NCI-H1105 treated with DMSO at 0.1 percent for 48 hours (cell line): ENCODE measurements at places on chromosomes 2 and 18.

- DNase-seq = no peak
These were observed 34.3 kb upstream of the BARD1 start for GRCh38 chr2:214843823-214844222.

DNA sequence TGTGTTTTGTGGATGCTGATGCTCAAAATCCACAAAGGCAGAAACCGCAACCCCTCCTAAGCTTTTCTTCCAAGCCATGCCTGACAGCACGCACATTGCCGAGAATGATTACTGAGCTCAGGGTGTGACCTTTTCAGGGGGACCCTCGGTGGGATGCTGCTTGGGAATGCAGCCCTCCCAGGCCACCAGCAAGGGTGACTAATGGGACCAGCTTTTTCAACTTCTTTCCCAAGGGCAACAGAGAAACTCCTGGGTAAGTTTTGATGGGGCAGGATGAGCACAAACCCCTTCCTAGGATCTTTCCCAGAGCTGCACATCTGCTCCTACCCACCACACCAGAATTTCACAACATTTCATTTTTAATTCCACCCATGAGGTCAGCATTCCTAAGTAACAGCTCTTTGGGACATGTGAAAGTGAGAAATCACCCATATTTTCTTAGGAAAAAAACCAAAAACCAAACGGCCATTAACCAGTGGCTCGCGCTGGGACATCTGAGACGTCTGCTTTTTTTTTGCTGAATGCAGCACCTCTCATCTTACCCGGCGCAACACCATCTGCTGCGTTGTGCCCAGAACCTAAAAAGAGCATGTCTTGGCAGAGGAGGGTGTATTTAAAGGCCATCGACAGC, 119.0 kb downstream of the ARL4C start:
- DNase-seq = no peak

DNA sequence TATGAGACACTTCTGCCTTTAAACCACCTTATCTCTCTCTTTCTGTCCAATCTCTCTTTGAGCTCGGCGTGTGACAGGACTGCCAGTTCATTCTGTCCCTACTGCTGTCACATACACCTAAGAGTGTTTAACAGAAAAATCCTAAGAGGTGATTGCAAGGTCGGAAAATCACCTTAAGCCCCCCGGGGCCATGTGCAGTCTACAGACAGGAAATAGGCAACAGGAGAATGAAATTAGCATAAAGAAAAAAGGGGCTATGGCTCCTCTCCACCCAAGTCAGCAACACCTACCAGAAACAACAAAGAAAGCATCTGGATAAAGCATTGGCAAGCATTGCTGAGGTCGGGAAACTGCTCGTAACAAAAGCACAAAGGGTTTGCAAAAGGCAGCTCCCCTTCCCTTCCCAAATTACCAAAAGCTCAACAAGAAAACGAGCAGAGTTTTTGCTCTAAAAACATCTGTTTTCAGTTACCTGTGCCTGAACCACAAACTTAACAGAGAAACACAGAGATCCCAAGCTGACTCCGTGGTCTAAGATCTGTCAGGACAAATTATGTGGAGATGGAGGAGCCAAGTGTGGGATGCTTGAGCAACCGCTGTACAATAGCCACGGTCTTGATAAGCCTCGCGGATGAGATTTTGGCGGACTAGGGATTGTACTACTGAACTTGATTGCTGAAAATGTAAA, 30.4 kb downstream of the ANKRD44 start:
- no peak for DNase-seq

DNA sequence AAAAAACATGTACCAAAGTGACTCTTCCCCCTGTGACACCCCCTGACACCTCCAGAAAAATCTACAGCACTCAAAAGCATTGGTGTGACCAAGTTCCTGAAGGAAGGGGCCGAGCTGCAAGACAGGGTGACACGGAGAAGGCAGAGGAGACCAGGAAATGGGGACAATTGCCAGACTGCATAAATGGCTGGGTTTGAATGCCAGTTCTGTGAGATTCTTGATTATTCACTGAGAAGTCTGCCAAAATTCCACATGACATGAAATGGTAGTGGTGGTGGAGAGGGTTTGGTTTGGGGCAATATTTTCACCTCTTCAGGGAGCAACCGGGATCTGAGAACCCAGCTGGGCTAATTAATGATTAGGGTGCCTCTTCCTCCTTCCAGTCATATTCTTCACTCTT, 178.5 kb downstream of the ARL4C start:
- no peak for DNase-seq

DNA sequence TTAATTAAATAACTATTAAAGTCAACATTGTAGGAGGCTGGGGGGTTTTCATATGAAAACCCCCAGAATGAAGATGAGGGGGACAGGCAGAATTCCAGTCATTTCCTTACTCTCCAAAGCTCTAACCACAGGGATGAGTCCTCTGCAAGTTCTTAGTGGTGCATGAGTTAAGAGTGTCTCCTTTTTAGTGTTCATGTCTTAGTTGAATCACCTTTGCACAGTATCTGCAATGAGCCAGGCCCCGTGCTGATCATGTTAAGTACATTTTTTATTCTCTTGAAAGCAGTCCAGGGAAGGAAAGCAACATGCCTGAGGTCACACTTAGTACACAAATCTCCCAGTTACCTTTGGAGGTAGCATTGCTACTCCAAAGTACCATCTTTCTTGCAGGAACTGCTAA, 25.7 kb upstream of the MSGN1 start:
- no peak for DNase-seq

- DNase-seq = no peak
These were observed 80.7 kb upstream of the DAPL1 start for GRCh38 chr2:158714420-158714819.

DNA sequence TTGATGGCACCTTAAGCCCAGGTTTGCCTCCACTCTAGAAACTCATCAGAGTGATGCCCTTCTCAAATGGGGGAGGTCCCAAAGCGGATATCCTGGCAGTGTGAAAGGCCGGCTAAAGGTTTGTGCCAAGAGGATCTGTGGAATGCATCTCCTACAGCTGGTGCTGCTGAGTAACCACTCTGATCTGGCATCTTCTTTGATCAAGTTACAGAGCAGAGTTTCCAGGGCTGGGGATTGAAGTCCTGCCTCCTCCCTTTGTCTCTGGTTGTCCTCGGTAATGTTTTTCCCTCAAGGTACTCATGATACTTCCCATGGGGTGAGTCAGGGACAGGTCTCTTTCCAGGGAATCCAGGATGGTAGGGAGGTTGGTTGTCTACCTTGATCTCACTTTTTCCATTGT, 24.6 kb downstream of the PRKRA start:
- DNase-seq = no peak

DNA sequence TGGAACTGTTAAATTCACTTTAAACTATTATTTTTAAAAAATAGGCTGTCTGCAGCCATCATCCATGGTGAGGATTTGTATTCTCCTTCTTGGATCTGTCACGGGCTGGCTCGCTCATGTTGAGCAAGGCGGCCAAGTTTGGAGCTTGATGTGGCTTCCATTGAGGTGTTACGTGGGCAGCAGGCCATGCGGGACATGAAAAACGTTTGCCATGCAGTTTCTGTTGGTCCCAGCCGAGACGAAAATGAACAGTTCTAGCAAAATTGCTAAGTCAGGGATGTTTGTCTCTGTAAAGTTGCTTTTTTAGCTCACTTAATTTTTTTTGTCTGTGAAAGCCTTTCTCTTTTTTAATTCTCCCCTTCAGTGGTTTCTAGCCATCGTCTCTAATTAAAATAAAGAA, 70.2 kb upstream of the MGAT5 start:
- DNase-seq = no peak

- no peak for DNase-seq
These were observed 76.7 kb upstream of the PKDCC start for GRCh38 chr2:41970988-41971660.

GRCh38 chr2:128311755-128312341, 6.8 kb downstream of the HS6ST1 start:
- no peak for DNase-seq

DNA sequence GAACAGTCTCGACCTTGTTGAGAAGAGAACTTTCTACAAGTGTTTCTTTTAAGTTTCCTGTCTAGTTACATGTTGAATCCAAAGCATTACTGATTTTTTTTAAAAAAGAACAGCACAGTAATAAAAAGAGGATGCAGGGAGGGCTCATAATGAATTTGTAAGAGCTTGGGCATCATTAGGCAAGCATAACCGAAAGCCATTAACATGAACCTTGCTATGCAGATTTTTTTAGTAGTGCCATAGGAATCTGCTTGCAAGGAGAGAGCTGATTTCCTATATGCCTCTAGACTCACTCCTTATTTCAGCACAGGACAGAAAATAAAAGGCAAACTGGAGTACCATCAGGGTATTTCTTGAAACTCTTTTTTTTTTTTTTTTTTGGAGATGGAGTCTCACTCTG, 5.2 kb downstream of the LRRC30 start:
- DNase-seq = no peak

- DNase-seq = no peak
These were observed 159.4 kb downstream of the BABAM2 start for GRCh38 chr2:28049899-28050298.

DNA sequence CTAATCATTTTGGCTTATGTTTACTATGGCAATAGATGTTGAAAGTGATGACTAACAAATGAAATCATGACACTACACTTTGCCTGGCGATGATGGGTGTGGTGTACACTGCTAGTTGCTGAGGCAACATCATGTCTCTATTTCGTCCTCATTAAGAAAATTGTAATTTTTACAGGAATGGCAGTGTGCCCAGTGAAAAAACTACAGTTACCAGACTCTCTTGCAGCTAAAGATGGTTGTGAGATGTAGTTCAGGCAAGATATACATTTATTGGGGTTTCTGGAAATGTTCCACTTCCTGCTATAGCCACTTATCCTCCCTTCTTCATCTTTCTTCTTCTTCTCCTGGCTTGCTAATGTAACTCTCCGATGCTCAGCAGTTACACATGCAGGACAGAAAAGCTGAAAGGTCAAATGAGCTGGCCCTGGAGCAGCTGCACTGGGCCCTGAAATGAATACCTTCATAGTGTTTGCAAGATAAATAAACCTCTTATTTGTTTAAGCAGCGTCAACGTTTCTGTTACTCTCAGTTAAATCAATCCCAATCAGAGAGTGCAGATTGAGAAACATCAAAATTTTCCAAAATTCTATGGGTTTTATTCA, 46.0 kb downstream of the SOCS6 start:
- DNase-seq = no peak

GRCh38 chr18:57435846-57436190, 644 bp downstream of the ONECUT2 start:
- no peak for DNase-seq

DNA sequence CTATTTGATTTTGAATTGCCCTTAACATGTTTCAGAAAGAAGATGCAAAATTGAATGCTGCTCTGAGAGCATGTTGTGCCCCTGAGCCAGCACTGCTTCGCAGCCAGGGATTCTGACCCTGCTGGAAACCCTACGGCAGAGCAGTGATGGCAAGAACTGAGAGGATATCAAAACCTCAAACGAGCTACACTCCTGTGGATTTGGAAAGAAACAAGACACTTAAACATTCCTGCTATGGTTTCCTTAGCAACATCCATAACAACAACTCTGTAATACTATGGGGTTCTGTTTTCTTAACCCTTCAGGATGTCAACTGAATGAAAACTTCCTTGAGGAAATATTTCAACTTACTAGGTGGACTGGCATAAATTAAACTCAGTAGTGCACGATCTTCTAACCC, 649.1 kb downstream of the NYAP2 start:
- DNase-seq = no peak

- DNase-seq = no peak
These were observed 70.3 kb downstream of the KCNF1 start for GRCh38 chr2:10981941-10982431.

DNA sequence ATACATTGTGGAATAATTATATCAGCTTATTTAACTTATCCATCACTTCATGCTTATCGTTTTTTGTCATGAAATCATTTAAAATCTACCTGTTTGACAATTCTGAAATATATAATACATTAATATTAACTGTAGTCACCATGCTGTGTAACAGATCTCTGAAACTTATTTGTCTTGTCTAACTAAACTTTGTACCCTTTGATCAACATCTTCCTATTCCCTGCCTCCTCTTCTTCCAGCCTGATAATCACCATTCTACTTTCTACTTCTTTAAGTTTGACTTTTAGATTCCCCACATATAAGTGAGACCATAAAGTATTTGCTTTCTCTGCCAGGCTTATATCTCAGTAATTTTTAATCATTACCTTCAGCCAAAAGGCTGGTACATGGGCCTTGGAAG, 134.2 kb upstream of the LINC00305 start:
- DNase-seq = no peak

DNA sequence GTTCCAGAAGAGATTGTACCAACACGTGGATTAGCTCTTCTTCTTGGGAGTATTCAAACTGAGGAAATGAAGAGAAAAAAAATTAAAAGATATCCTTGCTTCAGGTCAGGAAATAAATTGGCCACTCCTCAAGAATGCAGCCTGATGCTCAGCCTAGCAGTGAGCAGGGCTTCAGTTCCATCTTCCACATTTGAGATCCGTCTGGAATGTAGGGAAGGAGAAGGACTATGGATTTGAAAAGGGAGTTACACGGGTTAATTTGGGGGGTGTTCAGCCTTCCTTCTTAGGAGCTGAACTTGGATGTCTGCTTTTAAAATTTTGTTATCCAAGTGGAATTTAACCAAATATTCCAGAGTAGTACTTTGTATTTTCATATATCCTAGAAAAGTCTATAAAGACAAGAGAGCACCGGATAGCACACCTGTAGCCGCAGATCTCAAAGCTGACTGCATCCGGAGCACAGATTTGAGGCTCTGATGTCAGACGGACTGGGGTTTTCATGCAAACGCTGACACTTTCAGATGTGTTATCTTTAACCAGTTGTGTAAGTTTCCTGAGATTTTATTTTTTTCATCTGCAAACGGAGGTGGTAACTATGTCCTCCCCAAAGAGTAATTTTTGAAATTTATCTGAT, 99.3 kb downstream of the COPS8 start:
- no peak for DNase-seq

- no peak for DNase-seq
These were observed 14.4 kb downstream of the DDX18 start for GRCh38 chr2:117828870-117829269.

- DNase-seq = no peak
These were observed 441.4 kb downstream of the PARD3B start for GRCh38 chr2:204986641-204987040.

GRCh38 chr18:59270689-59271257, 2.5 kb downstream of the RAX start:
- DNase-seq = no peak

DNA sequence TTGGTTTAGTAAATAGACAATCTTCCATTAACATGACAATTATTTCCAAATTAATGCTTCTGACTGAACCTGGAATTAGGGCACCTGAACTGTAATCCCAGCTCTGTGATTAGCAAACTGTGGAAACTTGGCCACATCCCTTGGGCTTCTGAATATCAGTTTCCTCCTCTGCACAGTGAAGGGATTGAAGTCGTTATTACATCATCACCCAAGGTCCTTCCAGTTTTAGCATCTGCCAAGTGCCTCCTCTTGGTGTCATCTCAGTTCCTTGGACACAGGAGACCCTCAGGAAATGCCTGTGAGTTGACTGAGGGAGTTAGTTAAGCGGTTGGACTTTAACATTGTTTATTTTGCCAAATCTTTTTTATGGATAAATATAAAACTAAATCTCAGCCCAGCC, 64.8 kb downstream of the MOGAT1 start:
- no peak for DNase-seq

- no peak for DNase-seq
These were observed 34.0 kb upstream of the TMEM178A start for GRCh38 chr2:39631718-39632117.

- DNase-seq = no peak
These were observed 256.1 kb downstream of the PRKCE start for GRCh38 chr2:45907592-45907991.
